GM04504 (cell line): ENCODE measurements at places on chromosomes 13 and 19.
A peak's percentile ranks its signal among the peaks of the same experiment; 100 is the strongest.

GRCh38 chr19:9128171-9128570 lies 1.4 kb upstream of the OR7G3 start:
- no peak for DNase-seq

GRCh38 chr13:26476111-26476781 lies 81.2 kb upstream of the WASF3 start:
- DNase-seq = no peak

GRCh38 chr19:23716792-23717191 lies 29.8 kb upstream of the ZNF675 start:
- no peak for DNase-seq

- no peak for DNase-seq
Measured at GRCh38 chr13:20494656-20495055, 31.0 kb downstream of the CRYL1 start.

DNA sequence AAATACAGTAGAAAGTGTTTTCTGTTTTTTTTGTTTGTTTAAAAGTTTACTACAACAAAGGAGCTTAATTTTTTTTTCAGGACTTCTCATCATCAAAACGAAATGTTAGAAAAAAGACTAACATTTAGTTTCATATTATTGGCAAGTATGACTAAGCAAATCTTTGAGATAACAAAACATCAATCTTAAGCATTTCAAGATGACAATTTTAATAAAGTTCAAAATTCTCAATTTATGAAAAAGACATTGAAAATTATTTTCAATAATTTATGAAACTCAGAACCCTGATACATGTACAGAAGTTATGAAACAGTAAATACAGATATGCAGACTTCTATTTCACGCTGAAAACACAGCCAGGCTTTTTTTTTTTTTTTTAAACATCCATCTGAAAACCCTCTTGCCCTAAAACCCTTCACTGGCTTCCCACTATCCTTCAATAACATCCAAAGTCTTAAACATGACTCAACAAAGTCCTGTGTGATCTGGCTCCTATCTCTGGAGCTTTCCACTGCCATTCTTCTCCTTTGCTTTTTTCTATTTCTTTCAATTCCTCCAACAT lies 3.9 kb downstream of the RBM26 start:
- DNase-seq = no peak

- no peak for DNase-seq
Measured at GRCh38 chr19:44653977-44654774, 10.5 kb downstream of the PVR start.

DNA sequence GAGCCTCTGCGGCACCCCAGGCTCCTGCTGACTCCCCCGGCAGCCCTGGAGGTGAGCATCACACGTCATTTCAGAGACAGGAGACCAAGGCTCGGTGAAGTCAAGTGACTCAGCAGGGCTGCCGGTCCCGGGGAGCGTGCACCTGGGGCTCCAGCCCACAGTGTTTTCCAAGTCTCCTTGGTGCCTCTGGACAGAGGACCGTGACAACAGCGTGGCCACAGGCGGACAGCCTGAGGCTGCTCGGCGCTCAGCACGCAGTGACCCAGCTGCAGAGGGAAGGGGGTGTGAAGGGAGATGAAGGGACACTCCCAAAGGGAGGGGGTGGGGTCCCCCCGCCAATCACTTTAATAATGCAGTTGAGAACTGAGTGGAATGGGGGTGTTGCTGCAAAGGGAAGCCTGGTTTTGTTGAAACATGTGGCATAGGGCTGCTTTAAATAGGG lies 17.5 kb upstream of the ASPDH start:
- no peak for DNase-seq

- DNase-seq = no peak
Measured at GRCh38 chr13:109778102-109778542, 8.3 kb downstream of the IRS2 start.

- no peak for DNase-seq
Measured at GRCh38 chr13:112161521-112162301, 94.8 kb downstream of the SOX1 start.

DNA sequence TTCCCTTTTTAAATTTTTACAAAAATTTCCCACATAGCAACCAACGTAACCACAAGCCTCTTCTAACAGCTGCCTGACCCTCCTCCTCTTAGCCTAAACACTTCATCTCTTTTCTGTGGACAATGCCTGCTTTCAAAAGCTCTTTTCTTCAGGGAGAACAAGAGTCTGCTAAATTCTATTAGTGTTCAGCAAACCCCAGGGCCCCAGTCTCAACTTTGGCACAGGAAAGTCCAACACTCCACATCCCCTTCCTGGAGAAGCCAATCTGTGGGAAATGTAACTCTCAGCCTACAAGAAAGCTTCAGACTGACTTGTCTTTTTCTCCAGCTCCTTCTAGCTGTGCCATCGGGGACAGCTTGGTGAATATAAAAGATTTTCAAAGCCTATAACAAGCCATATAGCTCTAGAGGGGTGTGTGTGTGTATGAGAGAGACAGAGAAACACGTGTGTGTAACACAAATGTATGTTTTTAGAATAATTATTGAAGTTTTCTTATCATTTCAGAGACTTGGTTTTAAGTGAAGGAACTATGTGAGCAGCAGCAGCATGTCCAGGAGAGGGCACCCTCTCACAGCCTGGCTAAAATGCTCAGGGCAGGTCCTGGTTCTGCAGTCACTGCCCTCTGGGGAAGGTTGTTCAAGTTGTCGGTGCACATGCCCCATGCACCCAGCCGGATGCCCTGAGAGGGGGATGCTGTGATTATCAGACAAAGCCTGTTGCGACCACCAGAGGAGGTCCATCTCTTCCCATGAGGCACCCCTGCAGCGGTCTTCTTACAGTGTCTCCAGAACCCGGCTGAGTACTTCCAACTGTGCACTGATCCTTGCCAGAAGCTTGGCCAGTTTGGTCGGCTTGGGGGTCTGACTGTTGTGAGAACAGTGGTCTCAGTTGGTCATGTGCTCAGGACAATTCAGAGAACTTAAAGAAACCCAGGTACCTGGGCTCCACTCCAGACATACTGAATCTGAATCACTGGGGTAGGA lies 34.4 kb downstream of the CCDC70 start:
- peak; percentile 24 for DNase-seq

- DNase-seq = no peak
Measured at GRCh38 chr19:35868172-35868822, at the start of gene APLP1. Gene APLP1 (plus strand): TSS chr19:35868574. CDS start chr19:35868637, 63 bp downstream.

DNA sequence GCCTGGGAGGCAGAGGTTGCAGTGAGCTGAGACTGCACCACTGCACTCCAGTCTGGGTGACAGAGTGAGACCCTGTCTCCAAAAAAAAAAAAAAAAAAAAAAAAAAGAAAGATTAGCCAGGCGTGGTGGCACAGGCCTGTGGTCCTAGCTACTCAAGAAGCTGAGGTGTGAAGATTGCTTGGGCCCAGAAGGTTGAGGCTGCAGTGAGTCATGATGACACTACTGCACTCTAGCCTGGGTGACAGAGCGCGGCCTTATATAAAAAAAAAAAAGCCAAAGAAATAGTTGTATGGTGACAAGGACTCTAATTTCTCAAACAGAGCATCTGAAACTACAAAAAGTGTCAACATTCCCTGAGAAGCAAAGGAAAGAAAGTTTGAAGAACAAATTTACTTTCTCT lies 3.4 kb downstream of the PBX4 start:
- DNase-seq = no peak

GRCh38 chr19:39406656-39407409 lies at the start of gene ZFP36:
Gene ZFP36 (plus strand): TSS chr19:39406847. CDS start chr19:39406905, 58 bp downstream.
- DNase-seq = peak; percentile 76

- peak; percentile 40 for DNase-seq
Measured at GRCh38 chr13:49319551-49319950, 71.8 kb downstream of the CDADC1 start.

GRCh38 chr13:71610876-71611275 lies 256.1 kb downstream of the DACH1 start:
- no peak for DNase-seq

- no peak for DNase-seq
Measured at GRCh38 chr13:45732916-45733315, 30.8 kb downstream of the CBY2 start.

GRCh38 chr19:55452749-55453346 lies 8.6 kb downstream of the ISOC2 start:
- DNase-seq = no peak

- peak; percentile 30 for DNase-seq
Measured at GRCh38 chr13:50353651-50354415, 338.6 kb downstream of the KCNRG start.

DNA sequence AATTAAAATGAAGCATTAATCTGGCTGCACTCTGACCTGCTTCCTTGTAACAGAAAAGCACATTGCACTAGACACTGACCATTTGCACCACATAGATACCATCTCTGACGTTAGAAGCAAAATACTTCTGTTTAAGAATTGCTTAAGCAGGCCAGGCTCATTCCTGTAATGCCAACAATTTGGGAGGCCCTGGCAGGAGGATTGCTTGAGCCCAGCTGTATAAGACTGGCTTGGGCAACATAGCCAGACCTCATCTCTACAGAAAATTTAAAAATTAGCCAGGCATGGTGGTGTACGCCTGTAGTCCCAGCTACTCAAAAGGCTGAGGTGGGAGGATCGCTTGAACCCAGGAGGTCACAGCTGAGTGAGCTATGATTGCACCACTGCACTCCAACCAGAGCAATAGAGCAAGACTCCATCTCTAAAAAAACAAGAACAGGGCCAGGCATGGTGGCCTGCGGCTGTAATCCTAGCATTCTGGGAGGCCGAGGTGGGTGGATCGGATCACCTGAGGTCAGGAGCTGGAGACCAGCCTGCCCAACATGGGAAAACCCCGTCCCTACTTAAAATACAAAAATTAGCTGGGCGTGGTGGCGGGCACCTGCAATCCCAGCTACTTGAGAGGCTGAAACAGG lies 7.0 kb upstream of the TLE6 start:
- DNase-seq = no peak

GRCh38 chr19:31152906-31153305 lies 196.3 kb downstream of the TSHZ3 start:
- DNase-seq = no peak

- DNase-seq = no peak
Measured at GRCh38 chr13:61107989-61108388, 307.7 kb downstream of the PCDH20 start.

- no peak for DNase-seq
Measured at GRCh38 chr13:62964522-62964921, 1548.9 kb upstream of the PCDH20 start.

GRCh38 chr13:55606045-55606665 lies 1534.6 kb upstream of the PRR20A start:
- DNase-seq = no peak

GRCh38 chr19:17467471-17468301 lies 2.6 kb upstream of the SLC27A1 start:
- no peak for DNase-seq

DNA sequence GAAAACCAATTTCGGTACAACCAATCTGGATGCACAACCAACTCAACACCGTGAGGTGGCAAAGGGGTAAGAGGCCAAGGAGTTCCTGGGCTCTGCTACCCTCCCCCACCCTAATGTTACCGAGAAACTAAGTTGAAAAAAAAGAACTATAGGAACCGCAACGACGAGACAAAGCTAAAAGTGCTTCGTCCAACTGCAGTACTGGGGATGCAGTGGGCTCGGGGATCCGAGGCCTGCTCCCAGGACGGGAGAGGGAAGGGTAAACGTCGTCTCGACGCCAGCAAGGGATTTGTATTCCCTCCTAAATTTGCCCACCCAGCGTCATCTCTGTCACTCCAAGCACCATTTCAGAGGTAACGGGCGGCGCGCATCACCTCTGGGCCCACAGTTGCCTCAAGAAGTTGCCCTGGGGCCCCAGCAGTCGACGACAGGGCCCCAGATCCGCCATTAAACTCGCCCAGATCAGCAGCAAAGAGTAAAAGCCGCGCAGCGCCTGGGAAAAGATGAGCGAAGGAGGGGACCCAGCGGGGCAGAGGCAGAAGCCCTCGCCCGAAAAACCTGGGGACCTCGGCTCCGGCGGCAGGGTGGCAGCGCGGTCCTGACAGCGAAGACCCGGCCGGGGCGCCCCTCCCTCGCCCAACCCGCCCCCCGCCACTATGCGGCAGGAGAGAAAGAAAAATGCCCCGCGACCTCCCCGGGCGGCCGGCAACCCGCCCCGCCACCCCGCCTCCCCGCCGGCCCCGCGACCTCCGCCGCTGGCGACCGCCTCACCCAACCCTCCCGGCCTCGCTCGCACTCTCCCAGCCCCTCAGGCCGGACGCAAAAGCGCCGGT lies 752 bp downstream of the ZMYM5 start:
- DNase-seq = no peak

- no peak for DNase-seq
Measured at GRCh38 chr19:22603518-22604440, 30.3 kb upstream of the ZNF492 start.

DNA sequence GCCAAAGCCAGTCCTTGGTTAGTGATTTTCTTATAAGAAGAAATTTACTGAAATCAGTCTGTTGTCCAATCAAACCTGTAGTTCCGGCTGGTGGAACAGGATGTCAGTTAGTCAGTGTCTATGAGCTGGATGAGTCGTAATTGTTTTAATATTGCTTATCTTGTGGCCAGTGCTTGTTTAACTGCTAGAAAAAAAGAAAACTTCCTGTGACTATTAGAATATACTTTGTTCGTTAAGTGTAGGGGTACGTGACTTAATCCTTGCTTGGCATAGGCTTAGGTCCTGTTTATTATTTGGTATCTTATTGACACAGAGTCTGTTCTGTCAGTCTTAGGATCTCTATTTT lies 1484.8 kb upstream of the MIR17HG start:
- no peak for DNase-seq

DNA sequence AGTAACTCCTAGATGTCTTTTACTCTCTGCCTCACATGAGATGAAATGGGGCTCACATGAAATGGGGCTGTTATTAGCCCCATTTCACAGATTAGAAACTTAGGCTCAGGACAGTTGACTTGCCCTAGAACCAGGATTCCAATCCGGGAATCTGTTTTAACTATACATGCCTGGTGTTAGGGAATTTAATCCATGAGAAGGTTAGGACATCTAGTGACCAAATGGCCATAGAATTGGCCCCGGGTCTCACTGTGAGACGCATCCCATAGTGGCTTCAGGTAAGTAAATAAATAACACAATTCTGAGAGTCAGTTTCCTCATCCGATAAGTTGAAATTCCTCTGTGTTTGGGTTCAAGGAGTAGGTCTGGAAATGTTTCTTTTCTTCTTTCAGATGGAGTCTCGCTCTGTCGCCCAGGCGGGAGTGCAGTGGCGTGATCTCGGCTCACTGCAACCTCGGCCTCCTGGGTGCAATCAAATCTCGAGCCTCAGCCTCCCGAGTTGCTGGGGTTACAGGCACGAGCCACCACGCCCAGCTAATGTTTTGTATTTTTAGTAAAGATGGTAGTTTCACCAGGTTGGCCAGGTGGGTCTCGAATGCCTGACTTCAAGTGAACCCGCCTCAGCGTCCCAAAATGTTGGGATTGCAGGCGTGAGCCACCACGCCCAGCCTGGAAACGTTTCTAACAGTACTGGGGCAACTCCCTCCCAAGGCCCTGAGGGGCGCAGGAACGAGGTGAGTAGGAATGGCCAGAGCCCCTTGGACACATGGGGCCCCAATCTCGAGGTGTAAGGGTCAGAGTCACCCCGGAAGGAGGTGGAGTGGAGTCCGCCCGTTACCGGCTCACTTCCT lies 1.2 kb upstream of the ZNF574 start:
- DNase-seq = no peak

DNA sequence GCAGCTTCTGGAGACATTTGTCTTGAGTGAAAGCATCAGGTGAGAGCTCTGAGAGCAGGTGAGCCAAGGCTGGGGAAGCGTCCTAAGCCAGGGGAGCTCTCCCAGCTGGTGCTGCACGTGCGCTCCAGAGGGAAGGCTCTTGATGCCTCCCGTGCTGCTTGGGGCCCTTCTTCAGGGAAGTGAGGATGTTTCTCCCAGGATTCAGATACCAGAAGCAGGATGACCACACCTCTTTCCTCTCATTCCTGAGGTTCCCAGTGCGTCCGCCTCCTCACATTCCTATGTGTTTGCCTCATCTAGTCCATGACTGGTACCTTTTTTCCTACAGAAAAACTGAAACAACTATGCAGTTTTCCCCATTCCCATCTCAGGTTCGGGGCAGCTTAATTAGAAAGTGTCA lies 231.0 kb upstream of the IRS2 start:
- DNase-seq = peak; percentile 62
